ENCODE measurements at places on chromosomes 6 and 20.

GRCh38 chr6:54737247-54737646, 109.3 kb upstream of the FAM83B start:
- peak; percentile 49 for DNase-seq

DNA sequence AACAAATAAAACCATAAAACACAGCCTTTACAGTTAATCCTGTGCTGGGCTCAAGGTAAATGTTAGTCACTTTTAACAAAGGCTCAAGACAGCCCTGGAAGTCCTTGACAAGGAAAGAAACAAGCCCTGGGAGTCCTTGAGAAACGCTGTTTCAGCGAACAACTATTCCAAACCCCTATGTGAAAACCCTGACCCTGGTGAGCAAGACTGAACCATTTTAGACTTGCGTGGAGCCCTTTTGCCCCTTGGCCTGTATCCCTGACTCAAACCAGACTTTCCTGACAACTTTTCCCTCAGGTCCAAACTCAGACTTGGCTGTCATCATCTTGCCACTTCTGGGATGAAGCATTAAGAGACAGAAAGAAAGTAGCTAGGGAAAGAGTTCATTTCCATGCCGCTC, 180.4 kb downstream of the AIG1 start:
- no peak for DNase-seq

- DNase-seq: no peak
These were observed 19.2 kb downstream of the TUBB2B start for GRCh38 chr6:3208098-3208774.

DNA sequence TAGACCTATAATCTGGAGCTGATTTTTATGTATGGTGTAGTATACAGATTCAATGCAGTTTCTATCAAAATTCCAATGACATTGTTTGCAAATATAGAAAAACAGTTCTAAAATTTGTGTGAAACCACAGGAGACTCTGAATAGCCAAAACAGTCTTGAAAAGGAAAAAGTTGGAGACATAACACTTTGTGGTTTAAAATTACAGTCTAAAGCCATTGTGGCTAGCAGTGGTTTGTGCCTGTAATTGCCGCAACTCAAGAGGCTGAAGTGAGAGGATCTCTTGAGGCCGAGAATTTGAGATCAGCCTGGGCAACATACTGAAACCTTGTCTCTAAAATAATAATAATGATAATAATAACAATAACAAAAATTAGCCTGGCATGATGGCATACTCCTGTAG, 213.7 kb downstream of the CDKAL1 start:
- DNase-seq: no peak

GRCh38 chr6:149488815-149489214, 4.0 kb upstream of the ZC3H12D start:
- DNase-seq: peak; percentile 54

- DNase-seq: no peak
These were observed 443.8 kb downstream of the KIF16B start for GRCh38 chr20:16129411-16129810.
